ENCODE measurements at places on chromosomes 3 and 15.

DNA sequence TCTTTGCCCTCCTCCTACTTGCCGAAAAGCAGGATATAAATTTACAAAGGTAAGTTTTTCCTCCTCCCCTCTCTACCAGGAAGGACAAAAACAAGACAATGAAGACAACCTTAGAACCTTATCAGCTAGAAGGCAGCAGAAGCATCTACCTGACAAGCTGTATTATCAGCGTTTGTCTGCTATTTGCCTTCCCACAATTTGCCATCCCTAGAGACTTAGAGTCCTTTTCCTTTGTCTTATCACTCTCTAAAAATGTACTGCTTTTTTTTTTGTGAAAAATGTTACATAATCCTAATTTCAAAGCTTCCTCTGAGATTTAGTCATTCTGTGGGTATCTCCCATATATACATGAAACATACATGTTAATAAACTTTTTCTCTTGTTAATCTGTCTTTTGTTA, 176.9 kb upstream of the PROK2 start:
- DNase-seq = no peak

DNA sequence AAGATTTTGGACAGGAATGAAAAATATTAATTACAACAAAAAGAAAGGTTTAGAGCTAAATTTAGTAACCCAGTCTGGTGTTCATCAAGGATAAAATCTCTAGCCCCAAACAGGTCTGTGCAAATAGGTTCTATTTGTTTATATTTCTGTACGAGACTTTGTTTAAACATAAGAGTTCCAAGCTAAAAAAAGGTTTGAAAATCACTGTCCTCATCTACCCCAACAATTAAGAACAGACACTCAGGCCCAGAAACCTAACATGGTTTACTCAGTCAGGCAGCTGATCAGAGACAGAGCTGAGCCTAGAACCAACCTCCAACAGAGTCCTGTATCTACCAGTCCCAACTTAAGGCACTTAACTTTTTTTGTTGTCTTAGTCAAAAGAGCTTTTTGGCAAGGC, 49.3 kb downstream of the SNX4 start:
- DNase-seq = no peak

DNA sequence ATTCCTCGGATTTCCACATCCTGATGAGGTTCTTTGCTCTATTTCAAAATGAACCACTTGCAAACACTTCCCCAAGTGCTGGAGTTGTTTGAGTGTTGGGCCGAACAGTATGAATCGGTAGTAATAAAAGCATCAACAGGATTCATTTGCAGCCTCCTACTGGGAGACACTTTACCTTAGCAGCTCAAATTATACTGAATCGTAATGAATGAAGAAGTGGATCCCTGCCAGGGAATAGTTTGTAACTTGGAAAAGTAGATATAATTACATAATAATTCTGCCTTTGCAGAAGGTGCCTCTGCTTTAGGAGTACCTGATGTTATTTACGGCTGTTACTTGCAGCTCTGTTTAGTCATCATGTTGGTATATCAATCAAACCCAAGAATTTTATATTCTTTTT, 669.1 kb downstream of the CADM2 start:
- DNase-seq = no peak

- DNase-seq = no peak
Observed at GRCh38 chr3:53318522-53318921, 28.8 kb downstream of the DCP1A start.

GRCh38 chr15:29699791-29700190, 122.5 kb downstream of the TJP1 start:
- DNase-seq = no peak

DNA sequence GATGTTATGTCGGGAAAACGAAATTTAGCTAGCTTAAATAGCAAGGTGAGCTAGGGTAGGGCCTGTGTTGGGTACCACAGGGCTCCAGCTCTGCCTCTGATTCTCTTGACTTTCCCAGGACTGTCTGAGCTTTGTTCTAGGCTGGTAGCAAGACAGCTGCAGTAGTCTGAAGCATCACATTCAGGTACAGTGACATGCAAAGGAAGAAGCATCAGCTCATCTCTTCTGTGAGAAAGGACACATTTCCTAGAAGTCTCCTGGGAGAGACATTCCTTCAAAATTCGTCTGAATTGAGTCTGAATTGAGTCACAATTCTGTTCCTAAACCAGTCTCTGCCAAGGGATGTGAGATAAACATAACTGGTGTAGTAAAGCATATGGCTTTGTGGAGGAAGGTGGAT, 8.5 kb upstream of the UBXN7 start:
- DNase-seq = no peak

DNA sequence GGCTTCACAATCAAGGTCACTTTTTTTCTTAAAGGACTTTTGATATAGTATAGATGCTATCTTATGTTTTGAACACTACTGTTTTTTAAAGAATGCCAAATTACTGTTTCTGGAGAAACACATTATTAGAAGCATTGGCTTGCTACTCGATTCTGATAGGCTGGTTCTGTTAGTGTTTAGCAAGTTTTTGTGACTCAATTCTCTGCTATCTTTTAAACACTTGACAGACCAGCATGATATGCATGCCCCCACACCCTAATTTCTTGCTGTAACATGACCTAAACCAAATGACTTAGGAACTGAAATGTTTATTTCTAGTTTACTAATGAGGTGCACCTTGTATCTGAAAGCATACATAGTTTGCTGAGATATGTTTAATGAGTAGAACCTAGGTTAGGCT, 5.5 kb upstream of the IL20RB start:
- no peak for DNase-seq

DNA sequence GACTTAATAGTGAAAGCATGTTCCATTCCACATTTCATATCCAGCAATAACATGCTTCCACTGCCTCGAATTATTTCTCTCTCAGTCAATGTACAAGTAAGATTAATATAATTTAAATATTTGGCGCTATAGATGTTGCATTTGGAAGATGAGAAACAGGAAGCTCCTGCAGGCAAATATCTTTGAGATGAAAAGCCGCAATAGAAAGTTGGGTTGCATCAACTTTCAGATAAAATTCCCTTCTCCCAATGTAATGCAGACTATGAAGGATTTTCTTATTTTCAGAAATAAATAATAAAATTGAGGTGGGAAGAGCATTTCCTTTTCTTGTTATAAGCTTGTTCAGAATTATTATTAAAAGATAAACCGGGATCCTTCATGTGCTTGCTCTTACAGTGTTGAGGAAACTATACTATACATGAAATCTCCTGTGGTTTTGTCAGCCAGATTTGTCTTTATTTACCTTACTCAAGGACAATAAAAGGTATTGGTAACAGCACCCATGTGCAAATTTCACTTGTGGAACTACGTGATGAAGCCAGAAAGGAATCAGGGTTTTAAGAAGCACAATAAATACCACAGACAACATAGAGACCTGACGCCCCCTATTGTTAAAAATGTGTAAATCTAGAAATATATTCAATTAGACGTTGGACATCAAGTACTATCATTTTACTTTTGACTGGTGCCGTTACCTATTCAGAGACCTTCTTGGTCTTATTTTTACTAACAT, 307.0 kb downstream of the ARPP21 start:
- DNase-seq = peak; percentile 65
